ENCODE measurements at places on chromosomes 4 and X. TPM values are rescaled to one million over a fixed set of nuclear protein-coding genes. Genes with fewer than 3 reads are reported as not detected.

The GABRG1 gene
- total RNA-seq = not detected

The PRRG3 gene
- total RNA-seq = not detected

The SPANXN4 gene
- not detected for total RNA-seq

GRCh38 chr4:29553846-29554245 is 1166.3 kb upstream of the PCDH7 start:
- H3K4me3 ChIP-seq = no peak overlapping the region
- no peaks in the 10 kb centered on the region for H3K36me3 ChIP-seq
- no peak overlapping the region for H3K27ac ChIP-seq
- DNase-seq = no peak
- no peaks in the 10 kb centered on the region for H3K4me1 ChIP-seq

GRCh38 chr4:138037696-138038095 is 204.5 kb downstream of the SLC7A11 start:
- no peaks in the 10 kb centered on the region for H3K36me3 ChIP-seq
- H3K27ac ChIP-seq = no peak overlapping the region
- no peak for DNase-seq
- no peaks in the 10 kb centered on the region for H3K4me1 ChIP-seq

GRCh38 chr4:125191232-125191631 is 123.5 kb upstream of the FAT4 start:
- H3K4me1 ChIP-seq = no peaks in the 10 kb centered on the region
- no peak overlapping the region for H3K4me3 ChIP-seq
- H3K27ac ChIP-seq = no peak overlapping the region
- no peak for DNase-seq
- no peaks in the 10 kb centered on the region for H3K36me3 ChIP-seq
- H3K27me3 ChIP-seq = no peaks in the 10 kb centered on the region
